ENCODE measurements at places on chromosomes 1 and 21.

DNA sequence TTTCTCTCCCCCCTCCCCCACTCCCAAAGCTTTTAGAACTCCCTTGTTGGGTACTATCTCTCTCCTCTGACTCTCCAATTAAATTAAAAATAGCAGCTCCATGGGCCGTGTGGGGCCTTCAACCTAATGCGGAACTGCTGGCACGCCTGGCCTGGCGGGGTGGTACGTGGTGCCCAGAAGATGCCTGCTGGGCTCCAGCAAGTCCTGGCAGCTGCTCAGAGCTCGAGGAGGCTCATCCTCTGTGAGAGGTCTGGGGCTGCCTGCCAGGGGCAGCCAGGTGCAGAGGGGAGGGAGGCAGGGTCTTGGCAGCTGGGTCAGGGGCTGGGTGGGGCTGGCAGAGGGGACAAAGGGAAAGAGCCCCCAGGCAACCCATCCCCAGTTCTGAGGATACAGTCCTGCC is 74.4 kb downstream of the ACTL8 start:
- DNase-seq, result no peak

GRCh38 chr1:52601991-52602855 is at the start of gene GPX7:
Gene GPX7, plus strand, starts transcription at chr1:52602371. Its CDS starts 39 bp downstream, at chr1:52602410.
- peak; percentile 26 for DNase-seq

GRCh38 chr1:222045236-222045635 is 303.3 kb upstream of the DUSP10 start:
- no peak for DNase-seq

- DNase-seq, result peak; percentile 16
These were observed 575.1 kb upstream of the BEND5 start for GRCh38 chr1:49351768-49352167.

DNA sequence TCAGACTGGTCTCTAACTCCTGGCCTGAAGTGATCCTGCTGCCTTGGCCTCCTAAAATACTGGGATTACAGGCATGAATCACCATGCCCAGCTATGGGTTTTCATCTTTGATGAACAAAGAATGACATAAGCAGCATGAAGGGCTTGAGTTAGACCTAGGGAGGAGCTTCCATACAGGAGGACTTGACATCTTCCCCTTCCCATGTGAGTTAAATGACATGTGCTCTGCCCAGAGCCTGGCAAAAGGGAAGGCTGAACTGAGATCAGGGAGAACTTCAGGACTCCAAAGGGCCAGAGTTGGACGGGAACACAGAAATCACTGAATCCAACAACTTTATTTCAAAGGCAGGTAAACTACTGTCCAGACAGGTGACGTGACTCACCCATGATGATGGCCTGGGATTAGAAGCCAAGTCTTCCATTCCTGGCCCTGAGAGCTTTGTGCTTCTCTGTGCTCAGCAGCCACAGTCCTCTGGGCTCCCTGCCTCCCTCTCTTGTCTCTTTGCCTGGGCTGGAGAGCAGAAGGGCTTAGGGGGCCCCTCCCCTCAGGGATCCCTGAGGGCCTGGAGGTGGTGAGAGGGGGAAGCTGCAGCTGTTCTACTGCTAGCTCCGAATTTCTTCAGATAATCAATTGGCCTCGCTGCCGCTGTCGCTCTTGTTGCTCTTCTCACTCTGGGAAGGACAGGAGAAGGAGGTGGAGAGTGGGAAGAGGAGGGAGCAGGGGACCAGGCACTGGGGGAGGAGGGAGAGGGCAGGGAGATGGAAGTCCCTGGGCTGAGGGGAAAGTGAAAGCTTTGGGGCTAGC is 7.6 kb downstream of the NHLH1 start:
- DNase-seq, result no peak

GRCh38 chr21:15748586-15748985 is 18.8 kb downstream of the USP25 start:
- no peak for DNase-seq

DNA sequence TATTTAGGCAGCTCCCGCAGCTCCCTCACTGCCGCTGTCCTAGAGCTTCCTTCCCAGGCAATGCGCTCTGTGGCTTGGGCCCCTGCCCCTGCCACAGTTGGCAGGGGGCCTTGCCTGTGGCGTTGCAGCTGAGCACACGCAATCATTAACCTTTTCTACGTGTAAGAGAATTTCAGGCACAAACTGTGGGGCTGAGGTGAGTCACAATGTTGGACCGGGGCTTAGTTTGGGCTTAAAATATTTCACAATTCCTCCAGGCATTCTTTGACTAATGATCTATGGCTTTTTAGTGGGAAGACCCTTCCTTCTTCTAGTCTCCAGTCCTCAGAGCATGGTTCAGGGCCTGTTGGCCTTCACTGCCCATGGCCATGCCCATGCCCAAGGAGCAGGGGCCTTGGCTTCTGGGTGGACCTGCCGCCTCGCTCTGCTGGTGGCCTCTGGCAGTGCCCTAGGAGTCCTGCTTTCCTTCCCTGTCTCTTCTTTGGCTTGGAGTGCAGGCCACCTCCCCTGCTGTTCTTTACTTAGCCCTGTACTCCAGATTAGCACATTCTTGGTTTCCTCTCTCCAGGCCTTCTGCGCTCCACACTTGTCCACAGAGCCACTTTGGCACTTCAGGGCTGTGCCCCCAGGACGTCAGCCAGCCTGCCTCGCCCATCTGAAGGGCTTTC is 39.2 kb downstream of the MAPKAPK2 start:
- no peak for DNase-seq

GRCh38 chr1:245715970-245716369 is 561.2 kb downstream of the KIF26B start:
- DNase-seq, result no peak

DNA sequence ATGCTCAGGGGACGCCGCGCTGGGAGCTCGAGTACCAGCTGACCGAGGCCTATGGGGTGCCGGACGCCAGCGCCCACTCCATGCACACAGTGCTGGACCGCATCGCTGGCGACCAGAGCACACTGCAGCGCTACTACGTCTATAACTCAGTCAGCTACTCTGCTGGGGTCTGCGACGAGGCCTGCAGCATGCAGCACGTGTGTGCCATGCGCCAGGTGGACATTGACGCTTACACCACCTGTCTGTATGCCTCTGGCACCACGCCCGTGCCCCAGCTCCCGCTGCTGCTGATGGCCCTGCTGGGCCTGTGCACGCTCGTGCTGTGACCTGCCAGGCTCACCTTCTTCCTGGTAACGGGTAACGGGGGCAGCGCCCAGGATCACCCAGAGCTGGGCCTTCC is 1.3 kb upstream of the XKR8 start:
- no peak for DNase-seq

- no peak for DNase-seq
These were observed 16.4 kb downstream of the INPP5B start for GRCh38 chr1:37930246-37931101.

DNA sequence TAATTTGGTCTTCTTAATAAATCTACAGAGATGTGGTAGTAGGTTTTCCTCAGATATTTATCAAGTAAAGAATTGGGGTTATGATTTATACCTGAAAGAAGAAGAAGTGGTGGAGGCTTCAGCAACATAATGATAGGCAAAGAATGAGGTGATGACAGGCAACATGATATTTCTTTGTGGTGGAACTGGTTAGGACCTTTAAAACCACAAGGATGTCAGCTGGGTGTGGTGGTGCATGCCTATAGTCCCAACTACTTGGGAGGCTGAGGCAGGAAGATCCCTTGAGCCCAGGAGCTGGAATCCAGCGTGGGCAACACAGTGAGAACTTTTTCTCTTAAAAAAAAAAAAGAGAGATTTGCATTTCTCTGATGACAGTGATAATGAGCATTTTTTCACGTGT is 34.1 kb upstream of the COL11A1 start:
- no peak for DNase-seq

GRCh38 chr1:116265931-116266863 is 106.8 kb upstream of the ATP1A1 start:
- DNase-seq, result peak; percentile 65

DNA sequence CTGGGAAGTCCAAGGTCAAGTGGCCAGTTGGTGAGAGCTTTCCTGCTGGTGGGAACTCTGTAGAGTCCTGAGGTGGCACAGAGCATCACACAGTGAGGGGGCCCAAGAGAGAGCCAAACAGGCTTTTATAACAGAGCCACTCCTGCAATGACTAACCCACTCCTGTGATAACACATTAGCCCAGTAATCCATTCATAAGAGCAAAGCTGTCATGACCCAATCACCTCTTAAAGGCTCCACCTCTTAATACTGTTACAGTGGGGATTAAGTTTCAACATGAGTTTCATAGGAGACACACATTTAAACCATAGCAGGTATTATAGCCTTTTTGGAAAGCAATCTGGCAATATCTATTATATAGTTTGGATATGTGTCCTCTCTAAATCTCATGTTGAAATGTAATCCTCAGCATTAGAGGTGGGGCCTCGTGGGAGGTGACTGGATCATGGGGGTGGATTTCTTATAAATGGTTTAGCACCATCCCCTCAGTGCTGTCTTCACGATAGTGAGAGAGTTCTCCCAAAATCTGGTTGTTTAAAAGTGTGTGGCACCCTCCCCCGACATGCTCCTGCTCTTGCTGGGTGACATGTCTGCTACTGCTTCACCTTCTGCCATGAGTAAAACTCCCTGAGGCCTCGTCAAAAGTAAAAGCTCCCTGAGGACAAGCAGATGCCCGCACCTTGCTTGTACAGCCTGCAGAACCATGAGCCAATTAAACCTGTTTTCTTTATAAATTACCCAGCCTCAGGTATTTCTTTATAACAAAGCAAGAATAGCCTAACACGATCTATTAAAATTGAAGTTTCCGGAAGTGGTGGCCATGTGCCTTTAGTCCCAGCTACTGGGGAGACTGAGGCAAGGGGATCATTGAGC is 64.5 kb downstream of the CD58 start:
- no peak for DNase-seq

DNA sequence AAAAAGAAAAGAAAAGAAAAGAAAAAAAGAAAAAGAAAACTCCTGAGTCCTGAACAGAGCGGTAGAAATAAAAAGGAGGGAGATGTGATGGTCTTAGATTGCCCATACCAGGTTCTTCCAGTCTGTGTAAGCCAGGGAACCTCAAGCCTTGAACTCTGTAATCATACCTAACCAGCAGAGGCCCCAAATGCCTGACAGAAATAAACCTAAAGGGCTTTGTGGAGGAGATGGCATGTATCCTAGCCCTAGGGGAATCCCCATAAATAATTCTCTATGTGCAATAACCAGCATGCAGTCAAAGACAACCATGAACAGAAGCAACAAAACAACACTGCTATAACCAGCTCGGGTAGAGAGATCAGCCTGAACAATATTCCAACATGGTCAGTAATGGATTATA is 40.4 kb downstream of the USP48 start:
- no peak for DNase-seq

DNA sequence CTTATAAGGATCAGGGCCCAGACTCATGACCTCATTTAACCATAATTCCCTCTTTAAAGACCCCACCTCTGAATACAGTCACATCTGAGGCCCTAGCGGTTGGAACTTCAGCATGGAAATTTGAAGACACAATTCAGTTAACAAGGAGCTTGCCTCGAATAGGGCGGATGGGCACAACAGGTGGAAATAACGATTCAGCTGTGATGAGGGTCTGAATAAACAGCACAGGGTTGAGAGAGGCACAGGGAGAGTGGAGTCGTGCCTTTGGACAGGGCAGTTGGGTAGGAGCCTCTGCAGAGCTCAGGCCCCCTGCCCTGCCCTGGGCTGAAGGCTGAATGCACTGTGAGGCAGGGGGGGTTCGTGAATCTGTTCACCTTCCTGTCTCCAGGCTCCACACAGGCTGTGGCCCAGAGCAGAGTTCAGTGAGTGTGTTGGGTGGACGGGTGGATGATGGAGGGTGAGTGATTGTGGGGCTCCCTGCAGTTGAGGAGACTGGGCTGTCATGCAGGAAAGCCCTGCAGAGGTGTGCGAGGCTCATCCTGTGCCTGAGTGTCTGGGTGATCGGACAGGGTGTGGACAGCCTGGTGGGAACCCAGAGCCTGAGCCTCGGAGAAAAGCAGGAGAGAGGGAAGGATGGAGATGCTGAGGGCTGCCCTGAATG is 243.1 kb downstream of the FOXD2 start:
- no peak for DNase-seq

DNA sequence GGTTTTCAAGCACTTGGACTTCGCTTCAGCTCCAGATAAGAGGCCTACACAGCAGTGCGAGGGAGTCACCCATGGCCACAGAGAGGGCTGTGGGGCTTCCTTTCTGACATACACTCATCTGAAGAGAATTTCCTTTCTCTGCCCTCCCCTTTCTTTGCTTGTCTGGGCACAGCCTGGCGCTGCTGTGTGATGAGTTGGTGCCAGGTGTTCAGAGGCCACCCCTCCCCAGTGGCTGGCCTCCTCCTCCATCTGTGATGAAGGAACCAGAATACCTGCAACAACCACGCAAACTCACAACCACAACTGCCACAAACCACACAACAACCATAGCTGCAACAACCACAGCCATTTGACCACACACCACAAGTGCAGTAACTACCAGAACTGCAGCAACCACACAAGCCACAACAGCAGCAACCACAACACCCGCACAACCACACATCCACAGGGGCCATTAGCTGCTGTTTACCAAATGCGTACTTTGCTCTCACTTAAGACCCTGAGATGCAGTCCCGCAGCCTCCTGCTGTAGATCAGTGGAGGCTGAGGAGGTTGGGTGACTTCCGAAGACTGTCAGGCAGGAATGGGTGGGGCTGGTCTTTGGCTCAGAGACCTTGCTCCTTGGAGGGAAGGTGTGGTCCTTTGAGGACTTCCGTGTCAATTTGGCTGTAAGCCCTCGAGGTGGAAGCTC is 71.1 kb downstream of the IER5 start:
- DNase-seq, result no peak

GRCh38 chr1:239321877-239322276 is 64.5 kb upstream of the CHRM3 start:
- DNase-seq, result no peak

DNA sequence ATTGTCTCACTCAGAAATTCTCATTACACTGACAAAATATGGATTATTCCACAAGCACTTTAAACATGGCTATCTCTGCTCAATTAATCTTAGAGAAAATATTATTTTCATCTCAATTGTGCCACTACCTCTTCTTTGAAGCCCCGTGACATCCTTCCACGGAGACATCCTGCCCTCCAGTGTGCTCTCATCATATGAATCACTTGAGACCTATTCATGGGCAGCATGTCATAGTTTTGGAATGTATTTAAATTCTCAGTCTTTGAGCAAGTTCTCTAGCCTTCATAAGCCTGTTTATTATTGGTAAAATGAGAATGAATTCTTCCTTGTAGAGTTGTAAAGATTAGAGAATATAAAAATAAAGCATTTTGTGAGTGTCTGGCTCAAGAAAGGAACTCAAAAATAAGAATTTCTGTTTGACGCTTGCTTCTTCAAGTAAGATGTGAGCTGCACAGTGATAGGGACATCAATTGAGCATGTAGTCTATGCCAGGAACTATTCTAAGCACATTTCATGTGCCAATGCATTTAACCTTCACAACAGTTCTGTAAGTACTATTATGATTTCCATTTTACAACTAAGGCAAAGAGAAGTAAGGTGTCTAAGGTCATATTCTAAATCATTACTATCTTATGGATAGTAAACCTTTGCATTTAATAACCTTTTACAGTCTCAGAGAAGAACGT is 557.4 kb upstream of the ZRANB2 start:
- DNase-seq, result no peak

- peak; percentile 54 for DNase-seq
These were observed 177.7 kb upstream of the EDN2 start for GRCh38 chr1:41662061-41662764.

Measured in D721Med (cell line).